Central memory CD4-positive, alpha-beta T cell (primary cell): ENCODE measurements at places on chromosomes 1 and 21.
A peak's percentile ranks its signal among the peaks of the same experiment; 100 is the strongest.

- no peak for DNase-seq
Observed at GRCh38 chr1:7540816-7541215, 230.3 kb upstream of the VAMP3 start.

GRCh38 chr1:76942549-76942948, 75.3 kb downstream of the ST6GALNAC5 start:
- DNase-seq = no peak

- no peak for DNase-seq
Observed at GRCh38 chr1:86114236-86114635, 42.3 kb downstream of the COL24A1 start.

DNA sequence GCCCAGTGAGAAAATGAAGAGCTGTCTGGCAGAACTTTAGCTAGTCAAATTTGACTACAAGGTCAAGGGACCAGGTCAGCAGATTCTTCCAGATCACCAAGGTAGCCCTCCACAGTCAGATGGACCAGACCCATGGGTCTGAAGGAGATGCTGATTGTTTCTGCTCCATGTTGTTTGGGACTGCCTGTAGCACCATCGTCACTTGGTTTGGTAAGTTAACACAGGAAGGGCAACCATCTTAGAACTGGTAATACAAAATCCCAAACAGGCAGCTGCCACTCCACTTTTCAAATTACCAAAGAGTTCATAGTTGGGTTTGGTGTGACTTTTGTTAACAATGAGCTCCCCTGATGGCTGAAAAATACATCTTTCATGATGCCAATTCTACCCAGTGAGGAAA, 9.0 kb downstream of the ITPKB start:
- no peak for DNase-seq

DNA sequence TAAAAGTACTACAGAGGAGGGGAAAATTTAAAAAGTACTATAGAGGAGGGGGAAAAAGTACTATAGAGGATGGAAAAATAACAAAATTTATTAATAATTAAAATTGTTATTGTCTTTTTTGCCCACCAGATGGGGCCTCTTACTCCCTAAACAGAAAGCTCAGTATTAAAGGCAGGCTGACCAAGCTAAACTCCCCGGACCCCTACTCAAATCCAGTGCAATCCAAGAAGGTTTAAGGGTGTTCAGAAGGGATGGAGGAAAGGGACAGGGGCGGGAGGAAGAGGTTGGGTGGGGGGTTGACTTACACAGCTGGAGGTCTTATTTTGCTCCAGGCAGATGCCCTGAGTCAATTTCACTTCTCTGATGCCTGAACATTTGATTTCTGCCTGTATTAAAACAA, 13.7 kb downstream of the CD34 start:
- no peak for DNase-seq

GRCh38 chr21:32298658-32299081, at the start of gene MRAP:
MRAP (plus strand) TSS chr21:32298855; CDS start chr21:32298972, 117 bp downstream.
- DNase-seq = no peak

GRCh38 chr1:245823408-245824147, 668.8 kb downstream of the KIF26B start:
- DNase-seq = no peak

DNA sequence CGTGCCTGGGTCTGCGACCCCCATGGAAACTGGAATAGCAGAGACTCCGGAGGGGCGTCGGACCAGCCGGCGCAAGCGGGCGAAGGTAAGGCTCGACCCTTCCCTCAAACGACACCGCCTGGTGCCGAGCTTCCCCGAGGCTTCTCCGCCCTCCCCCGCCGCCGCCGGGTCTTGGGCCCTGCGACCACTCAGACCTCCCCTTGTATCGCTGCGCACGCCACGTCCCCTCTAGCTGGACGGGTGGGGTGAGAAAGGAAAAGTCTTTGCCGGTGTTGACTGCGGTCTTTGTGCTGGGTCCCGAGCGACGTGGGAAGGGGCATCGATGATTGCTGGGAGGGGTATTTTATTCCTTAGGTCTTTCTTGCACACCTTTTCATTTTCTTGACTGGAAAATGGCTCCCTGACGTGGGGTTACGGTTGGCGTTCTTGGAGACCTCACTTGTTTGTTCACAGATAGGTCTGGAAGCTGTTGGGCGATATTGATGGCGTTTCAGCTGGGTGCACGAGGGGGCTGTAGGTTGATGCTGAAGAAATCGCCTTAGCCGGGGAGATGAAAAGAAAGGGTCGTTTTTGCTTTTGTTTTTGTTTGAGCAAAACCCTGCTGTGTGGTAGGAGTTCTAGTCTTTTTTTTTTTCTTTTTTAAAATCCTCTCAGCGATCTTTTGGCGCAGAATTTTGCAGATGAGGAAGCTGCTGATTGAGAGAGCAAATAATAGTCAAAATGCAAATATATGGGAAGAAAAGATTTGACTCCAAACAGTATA, 776 bp downstream of the KDM1A start:
- peak; percentile 6 for DNase-seq

DNA sequence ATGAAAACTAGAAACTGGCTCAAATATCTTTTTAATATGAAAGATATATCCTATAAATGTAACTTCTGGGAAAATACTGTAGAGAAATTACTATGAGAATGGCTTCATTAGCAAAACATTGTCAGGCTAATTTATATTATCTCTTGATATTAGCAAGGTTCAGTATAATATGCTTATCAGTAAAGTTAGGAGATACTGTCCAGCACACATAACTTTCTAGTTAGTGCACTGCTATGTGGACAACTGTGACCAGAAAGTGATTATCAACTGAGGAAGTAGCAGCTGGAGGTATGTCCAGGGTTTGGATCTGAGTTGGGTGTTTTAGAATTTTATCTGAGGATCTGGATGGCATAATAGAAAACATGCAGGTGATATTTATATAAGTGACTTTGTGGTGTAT, 7.5 kb downstream of the LRRC8C start:
- DNase-seq = no peak

DNA sequence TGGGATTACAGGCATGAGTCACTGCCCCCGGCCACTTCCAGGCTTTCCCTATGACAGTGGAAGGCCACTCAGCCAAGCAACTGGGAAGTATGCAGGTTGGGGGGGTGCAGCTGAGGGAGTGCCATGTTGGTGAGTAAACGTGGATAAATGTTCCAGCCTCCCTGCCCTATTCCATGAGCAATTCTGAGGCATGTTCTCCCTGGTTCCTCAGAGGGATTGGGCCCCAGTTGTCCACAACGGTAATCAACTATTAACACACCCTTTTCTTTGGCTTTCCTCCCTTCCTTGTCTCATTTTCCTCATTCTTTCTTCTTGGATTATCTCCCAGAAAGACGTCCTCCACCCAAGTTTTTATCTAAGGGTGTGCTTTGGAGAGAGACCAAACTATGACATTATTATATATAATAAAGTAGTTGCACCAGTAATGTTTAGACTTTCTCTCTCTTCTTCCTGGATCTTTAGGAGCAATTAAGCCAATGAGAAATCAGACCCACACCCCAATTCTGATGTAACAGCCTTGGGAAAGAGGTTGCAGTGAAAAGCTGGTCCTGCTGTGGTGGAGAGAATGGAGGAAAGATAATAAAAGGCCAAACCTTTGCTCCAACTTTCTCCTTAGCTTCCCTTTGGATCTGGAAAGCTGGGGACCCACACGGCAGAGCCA, 6.8 kb upstream of the SLAMF9 start:
- no peak for DNase-seq

DNA sequence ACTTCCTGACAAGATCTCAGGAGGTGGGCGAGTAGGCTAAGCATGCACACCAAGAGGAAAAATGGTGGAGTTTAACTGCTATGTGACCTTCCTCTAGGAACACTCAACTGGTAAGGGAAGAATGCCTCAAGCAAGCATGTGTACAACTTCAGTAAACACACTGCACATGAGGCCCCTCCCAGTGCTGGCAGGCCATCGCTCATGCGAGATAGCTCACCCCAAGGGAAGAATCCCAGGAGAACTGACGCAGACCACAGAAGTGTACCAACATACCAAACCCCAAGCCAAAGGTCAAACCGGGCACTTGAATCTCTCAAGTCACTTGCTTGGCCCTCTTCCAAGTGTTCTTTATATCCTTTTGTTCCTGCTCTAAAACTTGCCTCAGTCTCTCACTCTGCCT, 40.5 kb upstream of the GALNT2 start:
- DNase-seq = no peak

- DNase-seq = no peak
Observed at GRCh38 chr21:34204481-34205439, 131.4 kb downstream of the MRPS6 start.
